ENCODE measurements at places on chromosomes 1 and 21. TPM values are rescaled to one million over a fixed set of nuclear protein-coding genes. Genes with fewer than 3 reads are reported as not detected.

- DNase-seq, result no peak
These were observed 5.4 kb downstream of the CYP4B1 start for GRCh38 chr1:46804027-46804889.

- peak; percentile 80 for DNase-seq
These were observed 1.7 kb downstream of the WNT9A start for GRCh38 chr1:227945891-227946623.

- peak; percentile 58 for DNase-seq
These were observed 272.2 kb downstream of the TNR start for GRCh38 chr1:175471039-175471800.

GRCh38 chr1:84693005-84693404, 2.7 kb upstream of the SSX2IP start:
- no peak for DNase-seq

DNA sequence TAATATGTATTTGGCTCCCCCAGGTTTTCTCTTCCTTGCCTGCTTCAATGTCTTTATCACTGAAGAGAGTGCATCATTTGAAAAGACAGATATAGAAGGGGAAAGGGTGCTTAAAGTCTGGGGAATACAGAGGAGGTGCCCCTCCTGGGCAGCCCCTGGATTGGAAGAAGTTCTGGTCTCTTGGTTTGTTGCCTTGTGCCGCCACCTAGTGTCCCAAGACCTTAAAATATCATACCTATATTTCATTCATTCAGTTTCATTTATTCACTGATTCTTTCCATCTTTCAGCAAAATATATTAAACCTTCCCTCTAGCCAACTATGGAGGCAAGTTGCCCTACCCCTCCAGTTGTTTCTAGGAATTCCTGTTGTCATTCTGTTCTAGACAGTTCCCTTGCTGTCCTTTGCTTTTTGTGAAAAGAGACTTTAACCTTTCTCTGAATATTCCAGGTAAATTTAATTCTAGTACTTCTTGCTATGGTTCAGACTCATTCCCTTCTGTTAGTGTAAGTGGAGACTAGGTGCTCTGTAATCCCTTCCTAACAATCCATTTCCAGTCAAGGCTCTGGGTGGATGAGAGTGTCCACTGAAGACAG, 56.1 kb downstream of the MEF2D start:
- DNase-seq, result peak; percentile 30

DNA sequence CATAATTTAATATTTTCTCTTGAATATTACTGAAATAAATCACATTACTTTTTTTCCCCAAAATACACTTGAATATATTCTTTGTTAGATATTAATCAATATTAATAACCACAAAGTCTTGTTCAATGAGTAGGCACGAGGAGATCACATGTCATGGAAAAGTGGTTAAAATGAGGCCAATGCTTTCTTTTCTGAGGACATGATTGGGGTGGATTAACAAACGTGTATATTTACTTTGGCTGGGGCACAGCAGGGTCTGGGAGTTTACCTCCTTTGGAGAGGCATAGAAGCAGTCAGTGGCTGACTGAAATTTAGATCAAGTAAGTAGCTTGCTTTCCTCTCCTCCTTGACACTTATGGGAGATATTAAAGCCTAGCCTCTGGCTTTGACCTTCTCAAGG, 664.3 kb upstream of the B3GALT2 start:
- no peak for DNase-seq

GRCh38 chr21:36245115-36245514, 74.9 kb upstream of the MORC3 start:
- no peak for DNase-seq

GRCh38 chr1:15727021-15727420, 9.0 kb upstream of the SLC25A34 start:
- DNase-seq, result no peak

DNA sequence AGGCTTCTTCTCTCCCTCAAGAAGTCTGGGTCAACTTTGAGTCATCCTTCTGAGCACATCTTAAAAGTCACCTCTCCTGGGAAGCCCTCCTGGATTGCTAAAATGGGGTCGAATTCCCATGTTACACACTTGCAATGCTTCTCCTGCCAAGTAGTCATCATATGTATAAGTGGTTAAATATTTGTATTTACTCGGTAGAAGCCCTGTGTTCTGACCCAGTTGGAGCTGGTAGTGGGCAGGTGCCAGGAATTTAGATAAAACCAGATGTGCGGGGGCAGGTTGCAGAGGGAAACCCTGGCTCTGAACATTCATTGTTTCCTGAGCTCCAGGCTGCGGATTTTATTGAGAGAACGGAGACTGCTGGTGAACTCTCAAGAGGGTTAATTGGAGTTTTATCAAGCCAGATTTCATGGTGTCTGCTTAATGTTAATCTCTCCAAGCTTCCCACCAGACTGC, 52.8 kb upstream of the RPL11 start:
- DNase-seq, result no peak

- no peak for DNase-seq
These were observed 71.0 kb downstream of the PTGS2 start for GRCh38 chr1:186609183-186609582.

GRCh38 chr1:3495776-3496745, 41.6 kb downstream of the ARHGEF16 start:
- no peak for DNase-seq

GRCh38 chr1:110227774-110228173, 17.7 kb downstream of the KCNC4 start:
- DNase-seq, result no peak

DNA sequence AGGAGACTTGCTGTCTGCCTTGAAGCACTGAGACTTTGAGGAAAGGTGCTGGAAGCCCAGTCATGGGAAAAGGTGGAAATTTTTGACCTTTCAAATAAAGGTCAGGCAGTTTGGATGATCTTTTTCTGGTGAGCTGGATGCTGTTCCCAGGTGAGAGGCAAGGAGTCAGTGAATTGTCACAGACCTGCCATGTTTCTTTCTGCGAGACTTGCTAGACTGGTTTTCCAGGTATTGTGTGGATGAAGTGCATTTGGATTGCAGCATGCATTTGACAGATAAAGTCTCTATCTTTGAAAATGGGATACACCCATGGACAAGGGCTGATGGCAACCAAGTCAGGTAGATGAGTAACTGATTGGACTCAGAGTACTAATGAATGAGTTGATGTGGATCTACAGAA, 65.7 kb upstream of the NHLH2 start:
- peak; percentile 68 for DNase-seq

The C1orf94 gene
- total RNA-seq, result not detected

The LY9 gene
- total RNA-seq, result under 0.01 TPM

The ZYG11A gene
- under 0.01 TPM for total RNA-seq

All from bronchial epithelial cell (primary cell).